ENCODE measurements at places on chromosomes 13 and 19.
A peak's percentile ranks its signal among the peaks of the same experiment; 100 is the strongest.

DNA sequence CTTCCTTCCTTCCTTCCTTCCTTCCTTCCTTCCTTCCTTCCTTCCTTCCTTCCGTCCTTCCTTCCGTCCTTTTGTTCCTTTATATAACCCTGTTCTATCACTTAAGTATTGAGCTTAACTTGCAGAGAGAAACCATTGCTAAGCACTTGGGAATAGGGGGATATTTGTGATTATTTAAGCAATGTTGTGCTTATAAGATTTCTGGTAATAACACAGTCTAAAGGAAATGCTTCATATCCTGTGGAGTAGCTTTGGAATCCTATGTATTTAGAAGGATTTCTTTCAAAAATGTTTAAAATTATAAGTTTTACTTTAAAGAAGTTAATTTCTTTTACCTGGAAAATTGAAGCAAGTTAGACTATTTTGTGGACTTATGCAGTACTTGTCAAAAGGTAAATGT lies 209.8 kb downstream of the PCCA start:
- DNase-seq: no peak

DNA sequence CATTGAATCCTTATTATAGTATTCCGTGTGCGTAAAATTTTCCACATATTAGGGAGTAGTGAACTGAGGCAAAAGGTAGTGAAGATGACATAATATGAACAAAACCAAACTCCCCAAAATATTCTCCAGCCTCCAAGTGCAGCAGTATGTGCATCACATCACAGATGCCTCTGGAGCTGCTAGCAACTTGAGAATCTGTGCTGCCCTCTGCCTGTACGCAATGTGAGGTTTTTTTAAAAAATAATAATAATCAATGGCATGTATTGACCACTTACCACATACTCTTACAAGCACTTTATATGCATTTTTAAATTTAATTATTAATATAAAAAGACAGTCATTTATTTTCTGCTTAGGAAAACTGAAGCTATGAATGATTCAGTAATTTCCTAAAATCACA lies 583.0 kb upstream of the SPRY2 start:
- no peak for DNase-seq

- no peak for DNase-seq
These were observed 8.0 kb downstream of the MBD3 start for GRCh38 chr19:1584500-1585242.

GRCh38 chr13:112448621-112449544 lies 72.7 kb downstream of the SPACA7 start:
- no peak for DNase-seq

DNA sequence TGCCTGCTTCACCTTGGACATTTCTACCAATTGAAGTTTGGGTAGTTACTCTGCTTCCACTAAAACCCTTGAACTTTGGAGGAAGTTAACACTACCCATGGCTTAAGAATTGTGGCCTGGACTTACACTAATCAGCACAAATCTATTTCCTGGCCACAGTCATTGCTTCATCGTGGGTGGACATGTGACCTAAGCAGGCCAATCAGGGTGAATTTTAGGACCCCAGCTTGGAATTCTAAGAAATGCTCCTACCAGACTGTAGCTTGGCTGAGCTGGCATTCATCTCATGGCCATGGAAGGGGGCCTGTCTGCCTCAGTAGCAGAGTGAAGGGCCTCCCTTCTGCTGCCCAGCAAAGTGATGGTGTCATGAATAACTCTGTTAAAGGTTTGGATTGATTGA lies 58.3 kb upstream of the SLC15A1 start:
- DNase-seq: no peak

- no peak for DNase-seq
These were observed 2.4 kb downstream of the CD320 start for GRCh38 chr19:8305798-8306197.

DNA sequence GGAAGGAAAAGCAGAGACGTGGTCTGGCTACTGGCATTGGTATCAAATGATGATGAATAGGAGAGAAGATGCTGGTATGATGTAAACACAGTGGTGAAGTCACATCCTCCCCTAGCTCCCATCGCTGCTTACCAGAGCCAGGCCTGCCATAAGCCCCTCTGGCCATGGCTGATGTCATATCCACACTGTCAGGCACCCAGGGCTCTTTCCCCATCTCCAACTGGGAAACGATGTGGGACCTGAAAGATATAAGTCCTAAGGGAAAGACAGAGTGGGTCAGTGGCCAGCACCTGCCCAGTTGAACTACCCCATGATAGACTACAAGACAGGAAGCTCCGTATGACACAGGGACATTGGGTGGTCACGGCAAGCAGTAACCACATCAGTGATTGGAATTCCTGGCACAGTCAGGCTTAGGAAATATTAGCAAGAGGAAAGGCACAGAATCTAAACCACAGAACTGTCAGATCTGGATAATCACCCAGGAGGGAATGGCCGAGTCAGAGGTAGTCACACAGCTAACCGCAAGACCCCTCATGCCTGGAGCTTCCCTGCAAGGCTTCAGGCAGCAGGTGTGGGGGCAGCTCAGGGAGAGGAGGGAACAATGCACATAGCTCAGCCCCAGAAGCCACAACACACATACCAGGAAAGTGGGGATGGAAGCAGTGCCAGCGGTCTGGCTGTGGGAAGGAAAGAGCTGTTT lies 3.8 kb downstream of the ZNF792 start:
- DNase-seq: no peak

DNA sequence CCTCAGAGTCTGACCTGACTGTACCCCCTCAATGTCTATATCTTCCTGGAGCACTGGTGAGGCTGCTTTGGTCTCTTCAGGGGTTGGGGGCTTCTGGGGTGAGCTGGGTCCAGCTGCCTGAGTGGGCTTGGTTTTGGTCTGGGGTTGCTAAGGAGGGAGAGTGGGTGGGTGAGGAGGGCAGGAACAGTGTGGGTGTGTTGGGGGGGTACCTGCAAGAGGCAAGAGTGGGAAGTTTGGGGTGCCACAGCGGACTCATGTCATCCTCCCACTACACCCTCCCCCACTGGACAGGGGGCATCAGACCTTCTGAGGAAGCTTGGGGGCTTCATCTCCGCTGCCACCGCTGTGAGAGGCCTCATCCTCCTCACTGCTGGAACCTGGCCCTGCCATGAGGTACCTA lies 13.6 kb downstream of the ZNF575 start:
- no peak for DNase-seq

DNA sequence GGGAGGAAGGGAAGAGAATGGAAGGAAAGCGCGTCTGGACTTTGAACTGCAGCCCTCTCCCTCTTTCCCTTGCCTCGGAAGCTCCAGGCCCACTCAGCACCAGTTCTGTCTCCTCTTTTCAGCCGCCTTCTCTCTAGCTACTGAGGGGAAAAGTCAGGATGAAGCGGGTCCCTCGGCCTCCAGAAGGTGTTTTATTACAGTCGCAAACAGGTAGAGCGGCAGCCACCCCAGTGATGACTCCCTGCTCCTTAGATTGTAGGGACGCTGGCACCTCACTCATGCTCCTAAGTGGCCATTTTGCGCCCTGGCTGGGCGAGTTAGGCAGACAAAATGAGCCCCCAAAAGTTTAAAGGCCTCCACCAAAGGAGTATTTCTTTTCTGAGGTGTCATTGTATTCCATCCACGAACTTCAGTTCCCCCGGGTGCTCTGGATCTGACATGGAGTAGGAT lies 954 bp upstream of the STK24 start:
- DNase-seq: peak; percentile 72

DNA sequence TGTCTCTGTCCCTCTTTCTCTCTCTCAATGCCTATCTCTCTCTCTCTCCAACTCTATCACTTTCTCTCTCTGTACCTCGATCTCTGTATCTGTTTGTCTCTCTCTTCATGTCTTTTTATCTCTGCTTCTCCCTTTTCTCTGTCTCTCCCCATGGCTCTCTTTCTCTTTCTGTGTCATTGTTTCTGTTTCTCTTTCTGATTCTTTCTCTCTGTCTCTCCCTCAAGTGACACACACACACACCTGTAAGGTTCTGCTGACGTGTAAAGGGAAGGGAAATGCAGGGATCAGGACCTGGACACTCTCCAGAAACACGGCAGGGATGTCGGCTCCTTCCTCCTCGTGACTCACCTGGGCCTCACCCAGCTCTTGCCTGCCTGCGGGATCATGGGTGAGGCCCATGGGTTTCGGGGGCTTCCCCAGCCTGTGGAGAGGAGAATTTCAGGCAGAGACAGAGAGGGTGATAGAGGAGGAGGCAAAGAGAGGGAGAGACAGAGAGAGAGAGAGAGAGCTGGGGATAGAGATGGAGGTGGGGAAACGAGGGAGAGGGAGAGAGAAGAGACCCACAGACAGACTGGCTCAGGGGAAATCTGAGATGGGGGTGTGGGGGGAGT lies 5.4 kb upstream of the PLAUR start:
- DNase-seq: no peak

Measured in NCI-H526 treated with DMSO at 0.1 percent for 48 hours (cell line).